Breast epithelium (tissue), 4 donors: ENCODE measurements at places on chromosomes 3 and 15.

GRCh38 chr3:192858849-192859585 lies 58.6 kb downstream of the MB21D2 start:
- no peak for DNase-seq

DNA sequence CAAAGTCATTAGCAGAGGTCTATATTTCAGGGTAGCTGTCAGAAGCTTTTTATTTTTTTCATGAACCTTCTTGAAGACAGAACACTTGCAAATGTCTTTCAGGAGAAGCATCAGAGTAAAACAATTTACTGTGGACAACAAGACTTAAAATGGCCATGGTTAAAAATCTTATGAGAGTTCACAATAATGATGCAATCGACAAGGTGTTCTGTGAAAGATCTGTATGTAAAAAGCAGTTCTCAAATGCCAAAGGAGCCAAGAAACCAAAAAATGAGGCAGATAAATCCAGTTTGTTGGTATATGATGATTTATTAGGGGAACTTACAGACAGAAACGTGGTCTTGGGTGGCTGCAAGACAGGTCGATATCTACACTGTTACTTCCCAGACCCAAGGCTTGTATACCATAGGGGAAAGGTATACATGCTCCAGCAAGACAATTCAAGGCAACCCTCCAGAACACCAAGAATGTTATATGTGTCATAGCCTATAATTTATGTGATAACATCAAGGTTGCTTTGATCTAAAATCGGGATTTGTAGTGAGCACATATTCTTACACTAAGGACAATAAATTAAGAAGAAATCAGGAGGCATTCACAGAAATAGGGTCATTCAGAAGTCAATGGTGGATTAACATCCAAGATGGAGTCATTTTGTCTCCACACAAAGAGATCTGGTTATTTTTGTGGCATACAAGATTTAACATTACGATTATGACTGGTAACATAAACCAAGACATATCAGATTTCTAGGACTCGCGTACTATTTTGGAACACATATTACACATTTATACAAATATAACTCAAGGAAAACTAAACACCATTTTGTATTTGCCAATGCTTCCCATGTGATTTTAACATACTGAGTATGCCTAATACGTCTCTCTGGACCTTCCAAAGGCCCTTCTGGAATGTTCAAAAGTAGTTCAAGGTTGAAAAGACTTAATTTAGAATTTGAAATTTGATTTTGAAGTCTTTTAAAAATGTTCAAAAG lies 316.4 kb downstream of the THSD4 start:
- DNase-seq, result no peak

DNA sequence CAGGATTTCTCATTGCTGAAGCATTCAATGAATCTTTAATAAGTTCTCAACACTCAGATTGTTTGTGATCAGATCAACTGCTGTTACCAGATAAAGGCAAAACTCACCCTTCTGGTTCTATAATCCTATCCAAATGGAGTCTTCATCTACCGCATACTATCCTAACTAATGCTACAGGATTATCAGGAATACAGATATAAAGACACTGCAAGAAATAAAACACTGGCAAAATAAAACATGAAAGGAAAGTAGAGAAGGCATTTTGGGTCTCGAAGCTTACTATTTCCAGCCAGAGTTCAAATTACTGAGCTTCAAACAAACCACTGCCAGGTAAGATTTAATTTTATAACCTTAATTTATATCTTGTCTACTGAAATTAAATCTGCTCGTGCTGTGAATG lies 524 bp downstream of the CHRM5 start:
- DNase-seq, result no peak

DNA sequence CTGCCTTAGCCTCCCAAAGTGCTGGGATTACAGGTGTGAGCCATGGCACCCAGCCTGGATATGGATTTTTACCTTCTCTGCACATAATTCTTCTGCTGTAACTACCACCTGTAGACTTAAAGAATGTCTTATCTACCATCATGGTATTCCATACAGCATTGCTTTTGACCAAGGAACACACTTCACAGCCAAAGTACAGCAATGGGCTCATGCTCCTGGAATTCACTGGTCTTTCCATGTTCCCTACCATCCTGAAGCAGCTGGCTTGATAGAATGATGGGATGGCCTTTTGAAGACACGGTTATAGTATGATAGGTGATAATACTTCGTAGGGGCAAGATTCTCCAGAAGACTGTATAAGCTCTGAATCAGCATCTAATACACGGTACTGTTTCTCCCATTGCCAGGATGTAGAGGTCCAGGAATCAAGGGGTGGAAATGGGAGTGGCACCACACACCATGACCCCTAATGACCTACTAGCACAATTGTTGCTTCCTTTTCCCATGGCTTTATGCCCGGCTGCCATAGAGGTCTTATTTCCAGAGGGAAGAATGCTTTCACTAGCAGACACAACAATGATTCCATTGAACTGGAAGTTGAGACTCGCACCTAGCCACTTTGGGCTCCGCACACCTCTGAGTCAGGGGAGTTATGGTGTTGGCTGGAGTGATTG lies 60.9 kb upstream of the CDV3 start:
- DNase-seq, result no peak

GRCh38 chr15:100338247-100338646 lies 3.5 kb downstream of the ADAMTS17 start:
- no peak for DNase-seq
